HCT116 (cell line): ENCODE measurements at places on chromosomes 3 and 15. TPM values are rescaled to one million over a fixed set of nuclear protein-coding genes. Genes with fewer than 3 reads are reported as not detected.
A peak's percentile ranks its signal among the peaks of the same experiment; 100 is the strongest.

Gene HMCES
- total RNA-seq: 78.9 TPM

Gene CSNK1G1
- total RNA-seq: 21.1 TPM

DNA sequence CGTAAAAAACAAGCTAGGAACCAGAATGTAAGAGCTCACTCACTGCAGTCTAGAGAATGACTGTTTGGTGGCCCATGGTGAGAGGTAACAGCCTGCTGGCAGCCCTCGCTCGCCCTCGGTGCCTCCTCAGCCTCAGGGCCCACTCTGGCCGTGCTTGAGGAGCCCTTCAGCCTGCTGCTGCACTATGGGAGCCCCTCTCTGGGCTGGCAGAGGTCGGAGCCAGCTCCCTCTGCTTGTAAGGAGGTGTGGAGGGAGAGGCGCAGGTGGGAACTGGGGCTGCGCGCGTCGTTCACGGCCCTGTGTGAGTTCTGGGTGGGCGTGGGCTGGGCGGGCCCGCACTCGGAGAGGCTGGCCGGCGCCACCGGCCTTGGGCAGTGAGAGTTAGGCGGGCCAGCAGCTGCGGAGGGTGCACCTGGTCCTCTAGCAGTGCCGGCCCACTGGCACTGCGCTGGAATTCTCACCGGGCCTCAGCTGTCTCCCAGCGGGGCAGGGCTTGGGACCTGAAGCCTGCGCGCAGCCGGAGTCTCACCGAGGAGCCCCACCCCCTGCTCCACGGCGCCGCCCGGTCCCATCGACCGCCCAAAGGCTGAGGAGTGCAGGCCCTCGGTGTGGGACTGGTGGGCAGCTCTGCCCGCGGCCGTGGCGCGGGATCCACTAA, 420.6 kb downstream of the RBMS3 start:
- no peak for DNase-seq

GRCh38 chr3:35641920-35642527, 2.7 kb downstream of the ARPP21 start:
- DNase-seq: no peak

DNA sequence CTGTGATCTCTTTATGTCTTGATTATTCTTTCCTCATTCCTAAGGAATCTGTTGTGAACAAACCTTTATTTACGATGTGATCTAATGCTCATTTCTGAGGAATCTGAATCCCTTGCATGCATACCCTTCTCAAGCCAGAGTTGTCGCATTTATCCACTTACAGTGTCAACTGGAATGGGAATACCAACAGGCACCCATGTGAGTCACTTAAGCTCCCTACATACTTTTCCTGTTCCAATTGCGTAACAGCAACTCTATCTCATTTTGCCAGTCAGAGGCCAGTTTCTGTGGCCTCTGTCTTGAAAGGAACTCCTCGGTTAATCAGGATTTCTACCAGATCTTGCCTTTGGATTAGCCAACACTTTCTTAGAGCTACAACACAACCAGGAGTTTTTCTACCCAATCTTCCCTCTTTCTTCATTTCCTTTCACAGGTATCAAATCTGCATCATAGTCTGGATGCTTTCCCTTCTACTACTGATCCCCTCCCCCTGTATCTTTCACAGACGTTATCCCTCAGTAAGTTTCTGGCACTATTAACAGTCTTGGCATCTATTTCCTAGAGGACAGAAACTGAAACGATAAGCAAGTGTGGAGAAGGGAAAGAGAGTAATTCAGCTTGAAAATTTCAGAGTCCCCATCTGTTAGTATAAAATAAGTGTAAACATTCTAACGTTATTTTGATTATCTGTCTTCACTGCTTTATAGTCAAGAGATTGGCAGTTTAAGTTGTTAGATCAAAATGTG, 66.8 kb upstream of the BCHE start:
- no peak for DNase-seq

GRCh38 chr3:7410782-7411181, 549.9 kb downstream of the GRM7 start:
- DNase-seq: no peak

- peak; percentile 10 for DNase-seq
Observed at GRCh38 chr3:128226795-128227395, 73.6 kb downstream of the EEFSEC start.
